Uterus (tissue), 4 donors: ENCODE measurements at places on chromosomes 12 and 14.

GRCh38 chr14:105067140-105067968 is 2.1 kb upstream of the GPR132 start:
- DNase-seq: no peak

DNA sequence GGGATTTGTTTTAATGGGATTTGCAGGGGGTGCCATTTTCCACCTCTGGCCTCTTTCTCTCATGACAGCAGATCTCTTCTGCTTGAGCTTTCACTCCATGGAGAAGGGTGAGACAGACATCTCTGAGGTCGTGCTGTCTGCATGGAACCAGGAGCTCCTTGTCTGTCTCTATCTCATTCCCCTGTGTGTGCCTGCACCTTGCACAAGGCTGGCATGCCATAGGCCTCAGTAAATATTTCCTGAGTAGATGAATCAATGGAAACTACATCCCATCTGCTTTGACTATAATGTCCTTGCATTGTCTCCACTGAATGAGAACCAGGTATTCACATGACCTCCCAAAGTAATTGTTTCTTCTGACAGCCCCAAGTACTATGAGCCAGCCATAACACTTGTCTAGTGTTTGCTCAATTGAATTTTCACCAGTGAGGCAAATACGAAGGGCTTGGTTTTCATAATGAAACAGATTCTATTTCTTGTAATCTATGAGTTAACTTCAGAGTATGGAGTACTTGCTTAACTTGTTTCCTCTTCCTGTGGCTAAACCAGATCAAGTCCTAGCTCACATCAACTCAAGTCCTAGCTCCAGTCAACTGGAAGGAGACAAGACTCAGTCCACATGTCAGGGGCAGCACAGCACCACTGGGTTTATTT is 32.3 kb downstream of the KCNK13 start:
- DNase-seq: no peak

DNA sequence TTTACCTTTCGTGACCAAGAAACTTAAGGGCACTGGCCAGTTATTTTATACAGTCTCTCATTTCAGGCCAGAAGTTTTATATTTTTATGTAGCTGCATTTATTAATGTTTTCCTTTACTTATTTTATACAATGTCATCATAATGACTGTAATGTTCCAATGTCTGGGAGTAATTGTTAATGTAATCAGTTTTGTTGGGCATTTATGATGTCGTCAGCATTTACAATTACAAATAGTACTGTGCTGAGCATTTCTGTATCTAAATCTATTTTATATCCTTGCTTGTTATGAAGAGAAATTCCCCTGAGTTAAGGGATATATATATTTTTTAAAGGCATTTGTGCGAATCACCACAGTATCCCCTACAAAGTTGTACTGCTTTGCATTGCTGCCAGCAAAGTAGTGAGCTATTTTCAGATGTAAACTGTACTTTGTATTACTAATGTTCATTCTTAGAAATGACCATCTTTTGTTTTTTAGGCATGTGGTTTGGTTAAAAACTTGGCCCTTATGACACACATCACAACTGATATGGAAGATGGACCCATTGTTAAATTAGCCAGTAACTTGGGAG is 74.4 kb downstream of the POLR3B start:
- DNase-seq: no peak

DNA sequence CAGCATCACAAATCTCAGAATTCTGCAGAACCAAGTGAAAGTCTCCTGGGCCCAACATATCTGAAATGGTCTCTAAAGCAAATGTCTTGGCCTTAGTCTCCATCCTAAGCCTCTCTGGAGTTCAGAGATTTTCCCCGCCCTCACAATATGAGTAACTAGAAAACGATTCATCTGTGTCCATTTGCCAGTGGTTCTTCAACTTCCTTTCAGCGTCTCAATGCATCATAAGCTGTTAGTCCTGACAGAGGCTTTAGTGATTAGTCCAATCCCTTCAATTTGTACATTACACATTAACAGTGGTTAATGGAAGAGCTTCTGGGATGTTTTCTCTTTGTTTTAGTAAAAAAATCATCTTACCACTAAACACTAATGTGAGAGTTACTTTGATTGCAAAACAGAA is 17.4 kb downstream of the NPC2 start:
- no peak for DNase-seq

GRCh38 chr14:90695997-90696660 is 120.1 kb downstream of the TTC7B start:
- no peak for DNase-seq
